Thoracic aorta (tissue), 2 donors: ENCODE measurements at places on chromosomes 16 and 17.
A peak's percentile ranks its signal among the peaks of the same experiment; 100 is the strongest.

DNA sequence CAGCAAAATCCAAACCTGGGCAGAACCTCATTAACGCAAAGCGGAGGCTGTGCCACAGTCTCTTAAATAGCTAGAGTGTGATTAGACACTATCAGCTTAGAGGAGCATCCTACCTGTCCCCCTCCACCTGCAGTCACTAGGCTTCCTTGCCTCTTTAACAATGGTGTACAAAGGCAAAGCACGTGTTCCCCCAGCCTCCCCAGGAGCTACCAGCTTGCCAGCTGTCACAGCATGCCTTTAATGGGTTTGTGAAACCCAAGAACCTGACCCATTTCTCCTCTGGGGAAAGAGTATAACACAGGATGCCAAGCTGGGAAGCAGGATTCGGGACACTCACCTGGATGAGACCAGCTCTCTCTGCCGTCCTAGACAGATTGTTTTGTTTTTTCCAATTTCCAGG lies 37.2 kb upstream of the TBX2 start:
- no peak for DNase-seq

DNA sequence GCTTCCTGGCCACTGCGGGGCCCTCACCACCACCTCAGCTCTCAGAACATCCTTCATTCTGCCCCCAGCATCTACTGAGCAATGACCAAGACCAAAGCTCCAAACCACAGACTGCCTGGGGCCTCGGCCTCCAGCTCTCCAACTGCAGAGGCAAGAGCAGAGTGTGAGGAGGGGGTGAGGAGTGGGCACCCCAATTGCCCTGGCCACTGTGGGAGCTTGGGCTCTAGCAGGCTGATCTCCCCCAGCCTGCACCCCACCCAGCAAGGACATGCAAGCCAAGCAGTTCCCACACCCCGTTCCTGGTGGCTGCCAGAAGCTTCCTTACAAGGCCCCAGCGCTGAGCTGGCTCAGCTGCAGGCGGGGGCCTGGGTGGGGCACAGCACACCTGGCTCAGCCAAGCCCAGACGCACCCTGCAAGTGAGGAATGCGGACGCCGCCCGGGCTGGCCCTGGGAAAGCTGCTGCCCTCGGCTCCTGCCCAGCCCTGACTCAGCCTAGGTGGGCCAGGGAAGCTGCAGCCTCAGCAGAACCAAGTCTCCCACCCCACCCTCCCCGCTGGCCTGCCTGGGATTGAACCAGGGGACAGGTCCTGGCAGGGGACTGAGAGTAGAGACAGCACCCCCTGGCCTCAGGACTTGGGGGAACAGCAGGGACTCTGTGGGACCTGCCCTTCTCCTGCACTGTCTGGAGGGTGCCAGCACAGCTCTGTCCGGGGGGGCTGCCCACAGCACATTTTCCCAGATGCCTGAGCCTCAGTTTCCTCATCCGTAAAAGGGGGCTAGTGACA lies 29.7 kb upstream of the KRT17 start:
- DNase-seq = no peak

- DNase-seq = no peak
These were observed 35.0 kb downstream of the USP32 start for GRCh38 chr17:60356940-60357339.

GRCh38 chr16:78235168-78235800 lies 135.8 kb downstream of the WWOX start:
- peak; percentile 13 for DNase-seq

GRCh38 chr17:80898716-80899115 lies 92.9 kb upstream of the CHMP6 start:
- DNase-seq = no peak

DNA sequence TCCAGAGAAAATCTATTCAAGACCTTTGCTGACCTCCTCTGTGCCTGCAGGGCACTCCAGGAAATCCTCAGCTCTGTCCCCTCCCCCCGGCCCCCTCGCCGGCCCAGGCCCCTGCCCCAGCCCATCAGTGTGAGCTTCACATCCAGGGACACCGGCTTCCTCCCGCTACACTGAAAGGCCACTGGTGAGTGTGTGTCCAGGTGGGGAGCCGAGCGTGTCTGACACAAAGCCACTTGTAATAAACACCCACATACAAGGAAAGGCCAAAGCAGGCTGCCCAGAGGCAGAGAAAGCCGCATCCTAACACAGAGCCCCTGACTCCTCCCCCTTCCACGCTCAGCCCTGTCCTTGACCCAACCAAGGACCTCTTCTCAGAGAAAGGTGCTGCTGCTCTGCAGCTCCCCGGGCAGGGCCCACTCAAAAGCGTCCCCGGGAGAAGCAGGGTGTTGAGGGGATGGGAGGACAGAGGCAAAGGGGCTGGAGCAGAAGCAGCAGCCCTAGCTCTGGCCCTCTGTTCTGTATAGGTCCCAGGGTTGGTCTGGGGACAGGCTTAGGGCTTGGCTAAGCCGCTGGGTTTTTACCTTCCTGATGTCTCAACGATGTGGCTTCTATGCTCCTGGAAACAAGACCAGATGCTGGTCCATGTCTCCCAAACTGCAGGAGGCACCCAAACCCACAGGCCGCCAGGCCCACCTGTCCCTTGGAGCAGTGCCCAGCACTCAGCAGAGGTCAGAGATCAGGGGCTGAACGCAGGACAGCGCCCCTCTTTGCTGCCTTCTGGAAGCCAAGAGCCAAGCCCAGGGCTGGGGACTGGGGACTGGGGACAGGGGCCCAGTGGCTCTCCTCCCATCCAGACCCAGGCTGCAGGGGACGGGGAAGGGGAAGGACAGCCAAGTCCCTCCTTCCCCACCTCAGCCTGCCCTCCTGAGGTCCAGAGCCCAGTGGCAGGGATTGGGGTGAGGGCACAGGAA lies 15.3 kb downstream of the MNT start:
- DNase-seq = no peak
